Activated CD8-positive, alpha-beta memory T cell treated with anti-CD3 and anti-CD28 coated beads for 1 hour (primary cell): ENCODE measurements at places on chromosomes 3 and 15.

DNA sequence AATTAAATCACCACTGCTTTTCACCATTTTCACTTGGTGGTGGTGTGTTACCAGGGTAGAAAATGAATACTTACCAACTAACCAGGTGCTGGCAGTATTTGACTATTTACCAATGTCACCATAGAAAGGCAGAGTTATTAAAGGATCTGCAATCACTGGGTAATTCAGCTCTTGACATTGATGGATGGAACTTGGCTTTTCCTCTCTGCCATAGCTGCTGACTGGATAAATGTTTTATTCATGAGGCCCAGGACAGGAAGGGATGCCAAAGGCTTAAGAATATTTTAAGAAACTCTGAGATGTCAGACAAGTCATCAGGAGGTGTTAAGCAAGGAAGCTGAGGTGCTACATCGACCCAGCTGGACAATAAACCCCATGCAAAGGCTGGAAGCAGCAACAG lies 495.5 kb upstream of the CFAP20DC start:
- DNase-seq = no peak

DNA sequence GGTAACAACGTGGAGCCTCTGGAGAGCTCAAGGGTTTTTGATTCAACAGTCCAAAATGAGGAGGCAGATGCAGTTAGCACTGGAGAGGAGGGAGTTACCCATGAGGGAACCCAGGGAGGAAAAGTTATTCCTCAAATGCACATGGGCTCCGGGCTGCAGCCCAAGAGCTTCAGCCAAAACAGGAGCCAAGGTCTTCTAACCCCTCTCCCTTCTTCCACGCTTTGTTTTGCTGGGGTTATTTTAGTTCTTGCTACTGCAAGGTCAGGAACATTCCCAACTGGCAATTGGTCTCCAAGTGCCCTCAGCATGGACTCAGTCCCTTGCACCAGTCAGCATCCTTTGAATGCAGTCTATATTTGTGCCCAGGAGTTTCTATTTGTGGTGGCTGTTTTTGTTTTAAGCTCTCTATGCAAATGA lies 90.0 kb downstream of the TGFBR2 start:
- DNase-seq = no peak

DNA sequence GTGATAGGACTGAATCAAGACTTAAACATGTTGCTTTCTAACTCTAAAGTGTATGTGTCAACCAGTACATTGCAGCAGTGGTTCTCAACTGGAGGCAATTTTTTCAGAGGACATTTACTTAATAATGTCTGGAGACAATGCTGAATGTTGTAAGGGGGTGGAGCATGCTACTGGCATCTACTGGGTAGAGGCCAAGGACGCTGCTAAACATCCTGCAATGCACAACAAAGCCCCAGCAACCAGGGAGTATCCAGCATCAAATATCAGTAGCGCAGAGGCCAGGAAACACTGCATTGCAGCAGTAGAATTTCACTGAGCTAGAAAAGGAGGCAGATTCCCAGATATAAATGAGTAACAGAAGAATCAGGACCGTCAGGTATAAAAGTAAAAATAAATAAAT lies 79.8 kb upstream of the GRM7 start:
- DNase-seq = no peak

GRCh38 chr3:168722091-168722490 lies 626.4 kb upstream of the GOLIM4 start:
- DNase-seq = no peak

- no peak for DNase-seq
These were observed 179.2 kb upstream of the PROK2 start for GRCh38 chr3:71964170-71964569.

DNA sequence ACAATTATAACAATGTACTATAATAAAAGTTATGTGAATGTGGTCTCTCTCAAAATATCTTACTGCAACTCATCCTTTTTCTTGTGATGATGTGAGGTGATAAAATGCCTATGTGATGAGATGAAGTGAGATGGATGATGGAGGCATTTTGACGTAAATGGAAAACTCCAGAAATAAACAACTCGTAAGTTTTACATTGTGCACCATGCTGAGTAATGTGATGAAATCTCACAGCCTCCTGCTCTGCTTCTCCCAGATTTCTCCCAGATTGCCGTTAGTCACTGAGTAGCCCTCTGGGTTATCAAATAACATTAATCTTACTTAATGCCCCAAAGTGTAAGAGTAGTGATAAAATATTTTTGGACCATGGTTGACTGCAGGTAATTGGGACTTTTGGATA lies 64.8 kb upstream of the SLCO2A1 start:
- DNase-seq = no peak

DNA sequence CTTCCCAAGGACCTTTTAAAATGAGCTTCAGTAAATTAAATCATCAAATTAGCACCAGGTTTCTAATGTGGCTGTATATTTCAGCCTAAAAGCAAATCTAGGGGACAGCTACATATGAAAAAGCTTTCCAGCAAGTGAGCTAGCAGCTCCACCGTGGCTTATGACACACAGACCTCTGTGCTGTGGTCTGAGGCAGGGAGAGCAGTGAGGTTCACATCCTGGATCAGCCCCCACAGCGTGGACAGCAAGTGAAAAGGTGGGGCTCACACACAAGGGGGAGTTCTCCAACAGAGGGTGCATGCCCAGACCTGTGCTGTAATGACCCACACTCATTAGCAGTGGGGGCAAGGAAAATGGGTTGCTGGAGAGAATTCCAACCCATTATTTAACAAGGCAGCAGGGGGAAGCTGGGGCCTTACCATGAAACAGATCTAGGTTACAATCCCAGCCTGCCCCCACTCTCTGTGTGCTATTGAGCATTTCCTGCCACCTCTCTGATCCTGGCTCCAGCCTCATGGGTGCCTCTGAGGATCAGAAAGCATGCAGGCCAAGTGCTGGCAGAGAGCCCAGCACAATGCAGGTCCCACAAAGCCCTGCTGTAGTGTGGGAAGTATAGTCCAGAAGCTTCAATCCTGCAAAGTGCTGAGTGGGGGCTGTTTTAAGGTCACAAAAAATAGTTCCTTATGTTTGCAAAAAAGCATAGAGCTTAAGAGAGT lies 48.2 kb downstream of the RASGRF1 start:
- DNase-seq = no peak

GRCh38 chr15:56460071-56460470 lies 4.9 kb downstream of the MNS1 start:
- no peak for DNase-seq

DNA sequence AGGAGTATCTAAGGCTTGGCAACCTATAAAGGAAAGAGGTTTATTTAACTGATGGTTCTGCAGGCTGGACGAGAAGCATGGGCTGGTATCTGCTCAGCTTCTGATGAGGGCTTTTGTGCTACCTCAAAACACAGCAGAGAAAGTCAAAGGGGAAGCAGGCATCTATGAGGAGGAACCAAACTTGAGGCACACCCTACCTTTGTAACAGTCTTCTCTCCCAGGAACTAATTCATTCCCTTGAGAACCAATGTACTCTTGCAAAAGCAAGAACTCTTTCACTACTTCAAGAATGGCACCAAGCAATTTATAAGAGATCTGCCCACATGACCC lies 109.0 kb downstream of the CGGBP1 start:
- no peak for DNase-seq

DNA sequence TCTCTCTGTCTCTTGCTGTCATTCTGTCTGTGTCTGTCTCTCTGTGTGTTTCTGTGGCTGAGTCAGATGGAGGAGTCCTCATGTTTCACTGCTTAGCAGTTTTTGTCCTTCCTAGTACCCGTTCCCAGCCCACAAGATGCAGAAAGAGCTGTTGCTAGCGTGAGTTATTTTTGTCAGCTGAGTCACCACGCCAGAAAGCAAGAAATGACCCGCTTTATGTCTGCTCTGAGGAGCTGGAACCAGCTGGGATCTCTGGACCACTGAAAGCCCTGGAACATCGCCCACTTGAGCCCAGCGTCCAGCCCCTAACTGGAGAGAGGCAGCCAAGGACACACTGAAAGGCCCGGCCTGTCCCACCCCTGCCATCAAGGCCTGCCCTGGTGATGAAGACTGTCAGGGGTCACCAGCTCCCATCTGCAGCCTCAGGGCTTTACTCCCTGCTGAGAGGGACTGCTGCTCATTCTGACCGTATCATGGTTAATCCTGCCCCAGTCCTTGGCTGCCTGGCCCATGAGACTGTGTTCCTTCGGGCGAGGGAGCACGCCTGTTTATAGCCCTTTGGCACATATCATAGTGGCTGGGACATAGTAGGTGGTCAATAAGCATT lies 101.7 kb upstream of the TPM1 start:
- no peak for DNase-seq

DNA sequence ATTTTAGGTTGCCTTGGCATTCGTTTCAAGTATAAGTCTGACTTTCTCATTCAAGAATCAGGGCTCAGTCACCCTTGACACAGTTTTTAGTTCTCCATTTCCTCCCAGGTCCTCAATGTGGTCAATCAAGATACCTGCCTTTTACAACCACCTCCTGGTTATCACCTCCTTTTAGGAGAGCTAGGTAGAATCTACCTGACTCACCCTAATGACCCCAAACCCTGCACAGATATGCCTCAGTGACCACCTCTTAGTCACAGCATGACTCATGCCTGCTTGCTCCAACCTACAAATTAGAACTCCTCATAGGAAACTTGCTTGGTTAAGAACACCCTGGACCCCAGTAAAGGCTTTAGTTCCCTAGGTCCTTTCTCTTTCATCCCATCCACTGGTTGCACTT lies 22.5 kb downstream of the DMXL2 start:
- DNase-seq = no peak

- DNase-seq = no peak
These were observed 8.3 kb downstream of the CA12 start for GRCh38 chr15:63373330-63373729.

DNA sequence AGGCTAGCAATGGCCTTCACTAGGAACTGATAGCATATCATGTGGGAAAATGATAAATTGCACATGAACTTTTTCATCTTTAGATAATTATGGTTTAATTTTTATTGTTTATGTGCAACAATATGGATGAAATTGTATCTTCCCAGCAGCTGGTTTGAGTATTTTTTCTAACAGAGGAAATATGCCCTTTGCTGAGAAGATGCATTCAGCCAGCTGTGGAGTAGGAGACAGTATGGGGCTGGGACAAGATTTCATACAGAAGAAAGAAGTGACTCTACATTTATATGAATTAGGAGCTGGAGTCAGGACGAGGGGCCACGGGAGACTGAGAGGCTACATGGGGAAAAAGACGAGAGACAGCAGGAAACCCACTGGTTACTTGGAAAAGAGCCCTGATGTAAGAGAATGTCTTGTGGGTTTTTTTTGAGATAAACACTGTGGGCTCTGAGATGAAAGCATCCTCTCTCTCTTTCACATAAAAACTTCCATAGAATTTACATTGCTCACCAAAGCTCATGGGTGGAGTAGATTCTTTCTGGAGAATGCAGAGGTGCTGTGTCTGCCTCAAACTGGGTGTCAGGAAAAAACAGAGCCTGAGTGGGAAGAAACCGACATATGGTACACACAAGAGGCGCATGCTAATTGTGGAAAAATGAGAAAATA lies 115.2 kb upstream of the PDZRN3 start:
- no peak for DNase-seq

DNA sequence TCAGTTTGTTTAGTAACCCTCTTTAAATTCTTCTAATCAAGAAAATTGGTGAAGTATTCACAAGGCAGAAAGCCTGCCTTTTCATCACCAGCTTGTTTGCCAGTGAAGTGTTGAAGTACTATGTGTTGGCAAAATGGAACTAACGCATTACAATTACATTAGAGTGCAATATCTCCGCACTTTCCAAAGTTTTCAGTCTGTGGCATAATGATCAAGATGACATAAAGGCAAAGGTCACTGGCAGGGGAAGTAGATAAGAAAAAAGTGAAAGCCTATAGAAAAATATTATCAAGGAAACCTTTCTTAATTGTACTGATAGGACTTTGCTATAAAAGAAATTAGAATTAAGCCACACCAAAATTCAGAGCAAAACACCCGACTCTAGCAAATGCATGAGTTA lies 25.0 kb upstream of the TM4SF1 start:
- no peak for DNase-seq

GRCh38 chr3:109563149-109563548 lies 225.8 kb upstream of the DPPA4 start:
- DNase-seq = peak; percentile 13

- no peak for DNase-seq
These were observed 3.8 kb upstream of the PLXNA1 start for GRCh38 chr3:126979046-126979628.

DNA sequence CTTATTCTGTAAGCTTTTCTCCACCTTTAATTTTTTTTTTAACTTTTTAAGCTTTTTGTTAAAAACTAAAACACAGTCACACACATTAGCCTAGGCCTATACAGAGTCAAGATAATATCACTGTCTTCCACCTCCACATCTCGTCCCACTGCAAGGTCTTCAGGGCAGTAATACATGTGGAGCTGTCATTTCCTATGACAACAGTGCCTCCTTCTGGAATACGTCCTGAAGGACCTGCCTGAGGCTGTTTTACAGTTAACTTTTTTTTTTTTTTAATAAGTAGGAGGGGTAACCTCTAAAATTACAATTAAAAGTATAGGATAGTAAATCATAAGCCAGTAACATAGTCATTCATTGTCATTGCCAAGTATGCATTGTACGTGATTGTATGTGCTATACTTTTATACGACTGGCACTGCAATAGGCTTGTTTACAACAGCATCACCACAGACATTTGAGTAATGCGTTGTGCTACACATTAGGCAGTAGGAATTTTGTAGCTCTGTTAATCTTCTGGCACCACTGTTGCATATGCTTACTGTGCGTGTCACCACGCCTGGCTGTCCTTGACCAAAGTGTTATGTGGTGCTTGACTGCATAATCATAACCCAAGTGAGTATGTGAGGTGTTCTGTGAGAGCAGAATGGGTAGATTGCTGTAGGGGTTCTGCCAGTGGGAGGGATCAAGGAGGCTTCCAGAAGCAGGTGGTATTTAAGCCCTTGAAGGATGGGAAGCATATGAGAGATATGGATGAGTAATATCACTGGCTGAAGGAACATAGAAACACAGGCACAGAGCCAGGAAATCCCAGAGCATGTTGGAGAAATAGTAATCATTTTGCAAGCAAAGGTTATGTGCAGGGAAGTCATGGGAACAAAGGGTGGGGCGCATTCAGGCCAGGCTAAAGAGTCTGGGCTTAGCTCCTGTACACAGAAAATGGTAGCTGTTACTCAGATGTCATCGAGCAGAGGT lies 18.3 kb downstream of the FBXO22 start:
- DNase-seq = no peak

- no peak for DNase-seq
These were observed 12.9 kb upstream of the CCDC80 start for GRCh38 chr3:112653881-112654300.

DNA sequence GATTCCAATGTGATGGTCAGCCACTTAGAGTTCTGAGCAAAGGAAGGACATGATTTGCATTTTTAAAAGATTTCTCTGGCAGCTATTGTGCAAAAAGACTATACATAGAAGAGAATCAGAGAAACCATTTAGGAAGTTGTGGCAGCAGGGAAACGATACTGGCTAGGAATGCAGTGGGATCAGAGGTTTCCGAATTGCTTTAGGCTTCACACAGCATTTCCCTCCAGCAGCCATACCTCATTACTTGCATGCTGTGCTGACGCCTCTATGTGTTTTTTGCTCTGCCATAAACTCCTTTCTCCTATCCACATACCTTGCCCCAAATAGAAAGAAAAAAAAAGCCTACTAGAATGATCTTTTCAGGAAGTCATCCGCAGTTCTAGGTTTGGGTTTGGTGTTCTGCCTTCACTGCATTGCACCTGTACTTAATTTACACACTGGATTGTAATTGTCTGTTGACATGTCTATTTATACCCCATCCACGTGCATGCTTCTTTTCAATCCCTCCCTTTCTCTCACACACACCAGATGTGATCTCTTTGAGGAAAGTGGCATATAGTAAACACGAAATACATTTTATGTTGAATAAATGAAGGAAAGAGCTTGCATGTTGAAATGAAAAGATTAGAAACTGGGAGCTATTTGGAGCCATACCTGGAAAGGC lies 860.3 kb upstream of the SEMA6D start:
- DNase-seq = no peak
